ENCODE measurements at places on chromosomes 13 and 19.

GRCh38 chr19:39946532-39946931, 12.1 kb upstream of the FCGBP start:
- no peak for DNase-seq

GRCh38 chr13:111265701-111266035, 54.8 kb upstream of the TEX29 start:
- DNase-seq, result no peak

GRCh38 chr19:13181747-13182388, 31.7 kb downstream of the IER2 start:
- DNase-seq, result peak; percentile 37

DNA sequence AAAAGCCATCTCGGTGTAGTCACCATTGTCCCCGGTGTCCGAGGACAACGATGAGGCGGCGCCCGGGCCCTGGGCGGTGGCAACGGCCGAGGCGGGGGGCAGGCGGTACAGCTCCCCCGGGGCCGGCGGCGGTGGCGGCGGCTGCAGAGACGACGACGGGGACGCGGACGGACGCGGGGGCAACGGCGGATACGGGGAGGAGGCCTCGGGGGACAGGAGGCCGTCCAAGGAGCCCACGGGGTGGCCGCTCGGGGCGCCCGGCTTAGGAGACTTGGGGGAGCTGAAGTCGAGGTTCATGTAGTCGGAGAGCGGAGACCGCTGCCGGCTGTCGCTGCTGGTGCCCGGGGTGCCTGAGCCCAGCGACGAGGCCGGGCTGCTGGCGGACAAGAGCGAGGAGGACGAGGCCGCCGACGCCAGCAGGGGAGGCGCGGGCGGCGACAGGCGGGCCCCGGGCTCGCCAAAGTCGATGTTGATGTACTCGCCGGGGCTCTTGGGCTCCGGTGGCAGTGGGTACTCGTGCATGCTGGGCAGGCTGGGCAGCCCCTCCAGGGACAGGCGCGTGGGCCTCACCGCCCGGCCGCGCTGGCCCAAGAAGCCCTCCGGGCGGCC, 3.5 kb downstream of the IRS2 start:
- peak; percentile 27 for DNase-seq

GRCh38 chr13:55000844-55001243, 1972.2 kb downstream of the OLFM4 start:
- DNase-seq, result no peak

DNA sequence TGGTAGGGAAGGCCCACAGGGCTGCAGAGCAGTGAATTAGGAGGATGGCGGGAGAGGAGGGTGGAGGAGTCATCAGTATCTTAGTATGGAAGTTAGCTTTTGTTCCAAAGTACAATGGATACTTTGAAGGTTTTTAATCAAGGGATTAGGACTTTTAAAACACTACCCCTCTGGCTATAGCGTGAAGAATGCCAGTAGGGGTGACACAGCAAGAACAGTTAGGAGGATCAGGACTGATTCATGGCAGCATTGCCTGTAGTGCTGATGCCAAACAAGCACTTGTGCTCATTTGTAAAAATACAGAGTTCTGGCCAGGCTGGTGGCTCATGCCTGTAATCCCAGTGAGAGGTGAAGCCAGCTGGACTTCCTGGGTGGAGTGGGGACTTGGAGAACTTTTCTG, 46.2 kb downstream of the SKA3 start:
- DNase-seq, result no peak

- no peak for DNase-seq
Observed at GRCh38 chr19:54554006-54554405, 19.6 kb upstream of the LILRA2 start.

DNA sequence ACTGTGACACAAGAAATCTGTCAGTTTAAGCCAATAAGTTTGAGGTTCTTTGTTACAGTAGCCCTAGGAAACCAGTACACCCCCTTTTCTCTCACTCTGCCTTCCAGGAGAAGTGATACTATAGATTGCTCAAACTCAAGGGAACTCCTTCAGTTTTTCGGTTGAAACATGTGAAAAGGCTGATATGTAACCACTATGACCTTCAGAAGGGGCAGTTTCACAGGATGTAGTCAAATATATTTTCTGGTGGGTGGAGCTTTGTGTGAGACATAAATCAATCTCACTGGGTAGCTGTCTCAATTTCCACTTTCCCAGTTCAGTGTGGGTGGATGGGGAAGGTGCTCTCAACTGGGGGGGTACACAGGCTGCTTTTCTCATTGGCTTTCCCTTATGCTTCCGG, 41.7 kb downstream of the HTR2A start:
- DNase-seq, result no peak

DNA sequence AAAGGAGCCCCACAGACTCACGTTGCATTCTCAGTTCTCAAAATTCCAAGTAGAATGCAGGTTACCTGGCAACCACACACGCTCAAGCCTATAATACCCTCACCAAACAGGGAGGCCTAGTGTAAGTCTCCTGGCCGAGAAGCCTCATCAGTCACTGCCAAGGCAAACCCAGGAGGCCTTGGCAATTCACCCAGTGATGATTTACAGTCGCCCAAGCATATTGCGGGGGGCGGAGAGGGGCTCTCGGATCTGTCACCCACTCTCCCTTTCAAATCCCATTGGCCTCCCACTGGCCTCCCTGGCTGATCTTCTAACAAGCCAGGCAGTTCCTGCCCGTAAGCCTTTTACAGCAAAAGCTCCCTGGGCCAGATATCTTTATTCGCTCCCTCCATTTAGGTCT, 1.1 kb downstream of the AKAP8L start:
- no peak for DNase-seq

- no peak for DNase-seq
Observed at GRCh38 chr19:39158646-39159260, 33.2 kb downstream of the PAK4 start.

DNA sequence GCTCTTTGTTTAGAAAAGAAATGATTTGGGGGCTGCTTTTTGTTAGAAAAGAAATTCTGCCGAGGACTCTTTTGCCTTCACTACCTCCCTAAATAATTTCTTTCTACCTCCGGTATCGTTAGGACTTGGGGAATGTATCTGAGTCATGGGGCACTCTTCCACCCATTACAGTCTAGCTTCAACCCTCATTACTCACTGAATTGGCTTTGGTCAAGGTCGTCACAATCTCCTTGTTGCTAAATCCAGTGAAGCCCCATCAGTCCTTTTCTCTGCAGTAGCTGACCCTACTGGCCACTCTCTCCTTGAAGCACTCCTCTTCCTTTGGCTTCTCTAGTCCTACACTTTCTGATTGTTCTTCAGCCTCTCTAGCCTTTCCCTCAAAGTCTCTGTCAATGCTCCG, 34.0 kb downstream of the WDR87 start:
- DNase-seq, result no peak

- DNase-seq, result peak; percentile 19
Observed at GRCh38 chr13:69828527-69828926, 279.1 kb upstream of the ATXN8OS start.

GRCh38 chr19:38565691-38566105, 52.1 kb downstream of the MAP4K1 start:
- DNase-seq, result no peak

DNA sequence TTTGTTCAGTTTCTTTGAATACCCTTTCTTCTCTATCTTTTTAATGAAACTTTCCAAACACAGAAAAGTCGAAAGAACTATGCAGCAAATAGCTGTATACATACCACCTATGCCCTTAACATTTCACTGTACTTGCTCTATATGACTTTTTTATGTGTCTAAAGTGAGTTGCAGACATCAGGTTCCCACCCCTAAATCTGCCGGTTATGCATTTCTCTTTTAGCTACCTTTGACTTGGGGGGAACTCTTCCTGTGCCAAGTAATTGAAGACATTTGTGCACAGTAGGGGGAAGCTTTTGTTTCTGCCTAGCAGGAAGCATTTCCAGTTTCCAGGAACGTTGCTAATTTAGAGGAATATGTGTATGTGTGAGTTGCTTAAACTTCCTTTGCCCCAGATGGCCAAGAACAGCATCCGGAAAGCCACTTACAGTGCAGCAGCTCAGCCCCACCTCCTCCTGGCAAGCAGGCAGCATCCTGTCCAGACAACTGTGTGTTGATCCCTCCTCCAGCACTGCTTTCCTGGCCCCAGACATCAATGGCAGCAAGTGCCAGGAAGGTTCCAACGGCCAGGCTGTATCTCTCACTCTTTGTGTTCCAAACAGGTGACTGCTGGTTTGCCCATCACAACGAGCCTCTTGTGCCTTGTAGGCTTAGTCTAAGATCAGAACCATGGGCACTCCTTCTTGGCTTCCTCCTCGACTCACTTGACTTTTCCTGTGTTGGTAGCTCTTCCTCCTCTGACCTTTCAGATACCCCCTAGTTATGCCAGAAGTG, 14.7 kb upstream of the GRAMD1A start:
- DNase-seq, result peak; percentile 42

DNA sequence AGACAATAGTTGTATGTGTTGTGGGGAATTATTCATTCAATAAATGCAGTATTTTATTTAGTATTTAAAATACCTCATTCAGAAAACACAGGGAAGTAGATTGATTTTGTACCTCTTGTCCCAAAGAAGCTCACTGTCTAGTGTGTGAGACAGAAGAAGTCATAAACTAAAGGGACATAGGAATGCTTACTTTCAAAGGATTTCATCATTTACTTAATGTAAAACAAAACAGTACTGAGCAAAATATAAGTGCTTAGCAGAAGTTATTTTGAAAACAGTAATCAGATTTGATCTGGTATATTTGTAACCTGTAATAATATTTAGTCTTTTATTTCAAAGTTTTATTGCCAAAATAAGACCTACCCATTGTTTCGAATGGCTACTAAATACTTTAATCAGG, 117.9 kb downstream of the TDRD3 start:
- DNase-seq, result no peak

GRCh38 chr13:113747291-113747833, 11.7 kb upstream of the TMEM255B start:
- DNase-seq, result peak; percentile 37

- DNase-seq, result no peak
Observed at GRCh38 chr13:33123066-33123859, 107.0 kb downstream of the KL start.

DNA sequence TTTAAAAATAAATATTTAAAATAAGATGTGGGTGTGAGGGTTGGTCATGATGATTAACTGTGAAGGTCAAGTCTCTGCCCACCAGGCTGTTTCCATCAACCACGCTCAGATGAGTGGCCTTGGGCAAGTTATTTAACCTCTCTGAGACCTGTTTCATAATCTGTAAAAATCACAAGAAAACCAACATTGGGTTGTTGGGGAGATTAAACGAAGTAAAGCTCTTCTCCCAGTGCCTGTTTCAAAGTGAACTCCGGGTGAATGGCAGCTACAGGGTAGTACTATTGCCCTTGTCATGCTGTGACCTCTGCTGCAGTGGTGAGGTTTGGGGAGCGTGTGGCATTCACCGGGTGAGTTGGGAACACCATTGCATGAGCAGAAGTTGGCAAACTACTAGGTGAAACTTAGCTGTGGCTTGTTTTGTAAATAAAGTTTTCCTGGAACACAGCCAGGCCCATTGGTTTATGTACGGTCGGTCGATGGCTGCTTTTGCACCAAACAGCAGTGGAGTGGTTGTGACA, 153.2 kb downstream of the USP12 start:
- DNase-seq, result no peak

DNA sequence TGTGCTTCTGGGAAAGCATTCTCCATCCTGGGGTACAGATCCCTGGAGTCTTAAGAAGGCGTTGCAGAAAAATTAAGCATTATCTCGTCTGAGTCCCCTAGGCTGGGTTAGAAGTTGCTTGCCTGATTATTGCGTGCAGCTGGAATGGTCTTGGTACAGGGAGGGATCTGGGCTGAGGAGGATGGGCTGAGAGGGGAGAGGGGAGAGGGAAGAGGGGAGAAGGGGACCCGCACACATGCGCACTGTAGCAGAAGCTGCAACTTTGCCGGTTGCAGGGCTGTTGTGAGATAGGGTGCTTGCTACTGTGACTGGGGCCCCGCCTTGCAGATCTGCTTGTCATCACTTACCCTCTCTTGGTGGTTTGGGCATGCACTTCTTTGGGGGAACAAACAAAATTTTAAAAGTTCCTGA, 316.8 kb downstream of the DLEU7 start:
- no peak for DNase-seq

Measured in BE2C (cell line).